ENCODE measurements at places on chromosomes 3 and 15. TPM values are rescaled to one million over a fixed set of nuclear protein-coding genes. Genes with fewer than 3 reads are reported as not detected.

Gene STARD5
- total RNA-seq: 2.7 TPM

Gene GALK2
- total RNA-seq: 34.1 TPM

Gene HEMK1
- total RNA-seq: 4.8 TPM

Gene MYRIP
- total RNA-seq: 9.6 TPM

Gene CP
- total RNA-seq: 4.8 TPM

Gene GOLGA6L4
- total RNA-seq: 2.1 TPM

Gene PARP14
- 118 TPM for total RNA-seq

Gene THSD4
- 2.7 TPM for total RNA-seq

Gene TWF2
- total RNA-seq: 89.1 TPM

Gene C3orf85
- total RNA-seq: not detected

Gene CAMKV
- total RNA-seq: not detected

Gene MAPK6
- 36.8 TPM for total RNA-seq

Gene GP9
- not detected for total RNA-seq

Gene BCHE
- total RNA-seq: 205 TPM

Gene BOC
- total RNA-seq: 64.3 TPM

Gene OCA2
- total RNA-seq: 1.1 TPM

Gene MYL3
- 11.7 TPM for total RNA-seq

Gene NR2E3
- not detected for total RNA-seq

Gene SLC9C1
- 0.19 TPM for total RNA-seq

Gene UBAP1L
- total RNA-seq: 4.7 TPM

Gene FBXO40
- total RNA-seq: not detected

Gene GXYLT2
- total RNA-seq: 14.8 TPM

Gene ROPN1
- not detected for total RNA-seq

Gene FANCD2OS
- not detected for total RNA-seq

Gene C3orf22
- not detected for total RNA-seq

Gene HESX1
- 0.82 TPM for total RNA-seq
